Smooth muscle cell of the brain vasculature (primary cell): ENCODE measurements at places on chromosomes 12 and 14.

DNA sequence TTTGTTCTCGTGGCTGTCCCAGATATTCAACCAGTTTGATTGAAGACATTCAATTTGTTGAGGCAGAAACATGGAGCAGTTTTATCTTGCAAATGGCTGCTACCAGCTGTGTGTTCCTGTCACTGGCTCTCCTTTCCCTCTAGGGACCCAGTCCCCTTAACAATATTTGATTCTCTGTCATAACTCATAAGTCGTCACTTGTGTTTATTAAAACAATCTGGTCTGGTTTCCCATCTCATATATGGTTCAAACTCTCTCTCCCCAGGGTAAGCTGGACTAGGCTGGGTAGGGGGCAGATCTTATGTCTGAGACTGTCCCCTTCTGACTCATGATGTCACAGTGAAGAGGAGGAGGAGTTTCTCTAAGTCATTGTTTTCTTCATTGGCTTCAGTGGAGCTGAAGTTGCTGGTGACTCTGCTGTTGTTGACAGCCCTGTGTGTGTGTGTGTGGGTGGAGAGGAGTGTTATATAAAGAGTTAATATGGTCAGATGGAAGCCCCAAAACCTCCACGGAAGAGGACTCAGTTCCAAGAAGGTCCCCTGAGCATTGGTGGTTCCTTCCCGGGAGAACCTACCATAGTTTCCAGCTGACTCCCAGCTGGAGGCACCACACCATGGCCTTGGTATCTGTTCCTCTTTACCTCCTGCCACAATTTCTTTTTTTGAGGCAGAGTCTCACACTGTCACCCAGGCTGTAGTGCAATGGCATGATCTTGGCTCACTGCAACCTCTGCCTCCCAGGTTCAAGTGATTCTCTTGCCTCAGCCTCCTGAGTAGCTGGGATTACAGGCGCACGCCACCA lies 16.1 kb upstream of the GNG2 start:
- DNase-seq, result no peak

GRCh38 chr14:69906201-69906600 lies 27.0 kb downstream of the SMOC1 start:
- DNase-seq, result no peak

- DNase-seq, result no peak
These were observed 6.9 kb downstream of the SMIM41 start for GRCh38 chr12:52086366-52086765.

DNA sequence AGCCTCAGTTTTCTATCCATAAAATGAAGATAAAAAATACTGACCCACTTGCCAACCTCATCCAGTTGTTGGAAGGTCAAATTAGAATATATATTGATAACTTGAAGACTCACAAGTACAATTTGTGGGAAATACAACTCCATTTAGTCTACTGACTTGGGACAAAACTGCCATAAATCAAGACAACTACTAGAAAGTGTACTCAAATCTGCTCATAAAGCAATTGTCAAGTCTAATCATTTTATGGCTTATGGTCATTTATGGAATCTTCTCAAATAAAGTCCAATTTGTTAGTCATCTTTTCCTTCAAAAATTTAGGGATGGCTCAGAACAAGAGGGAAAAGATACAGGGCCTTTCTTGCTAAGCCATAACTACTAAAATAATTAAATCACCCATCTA lies 7.0 kb downstream of the BTG1 start:
- DNase-seq, result no peak

- DNase-seq, result no peak
These were observed 85.6 kb downstream of the PLEKHA5 start for GRCh38 chr12:19215115-19215514.

- DNase-seq, result no peak
These were observed 387.9 kb downstream of the SYT1 start for GRCh38 chr12:79252358-79253075.

DNA sequence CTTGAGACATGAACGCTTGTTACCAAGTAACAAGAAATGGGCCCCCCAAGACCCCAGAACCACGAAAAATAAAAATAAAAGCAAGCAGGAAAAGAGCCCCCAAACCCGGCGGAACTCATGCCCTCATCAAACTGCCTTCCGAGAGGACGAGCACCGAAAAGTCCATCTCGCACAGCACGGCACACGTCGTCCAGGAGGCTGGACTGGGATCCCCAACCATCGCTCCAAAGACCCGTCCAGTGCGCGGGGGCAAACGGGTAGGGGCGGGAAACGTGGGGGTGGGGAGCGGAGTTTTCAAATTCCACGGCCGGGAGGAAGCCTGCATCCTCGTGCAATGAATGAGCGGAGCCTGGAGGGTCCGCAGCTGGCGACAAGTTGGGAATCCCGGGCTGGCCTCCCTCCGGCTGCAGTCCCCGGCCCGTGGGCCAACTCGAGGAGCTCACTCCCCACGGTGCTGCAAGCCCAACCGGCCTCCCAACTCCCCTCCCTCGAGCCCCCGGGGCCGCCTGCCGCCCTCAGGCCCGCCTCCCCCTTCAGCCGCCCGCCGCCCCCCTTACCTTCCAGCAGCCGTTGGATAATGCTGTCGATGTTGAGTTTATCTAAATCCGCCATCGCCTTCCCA lies 484 bp downstream of the PPP1CC start:
- no peak for DNase-seq
